MG63 (cell line): ENCODE measurements at places on chromosomes 16 and 17. TPM values are rescaled to one million over a fixed set of nuclear protein-coding genes. Genes with fewer than 3 reads are reported as not detected.
A peak's percentile ranks its signal among the peaks of the same experiment; 100 is the strongest.

CCL5 gene
- 3.0 and 4.4 TPM in 2 replicates for total RNA-seq

DNA sequence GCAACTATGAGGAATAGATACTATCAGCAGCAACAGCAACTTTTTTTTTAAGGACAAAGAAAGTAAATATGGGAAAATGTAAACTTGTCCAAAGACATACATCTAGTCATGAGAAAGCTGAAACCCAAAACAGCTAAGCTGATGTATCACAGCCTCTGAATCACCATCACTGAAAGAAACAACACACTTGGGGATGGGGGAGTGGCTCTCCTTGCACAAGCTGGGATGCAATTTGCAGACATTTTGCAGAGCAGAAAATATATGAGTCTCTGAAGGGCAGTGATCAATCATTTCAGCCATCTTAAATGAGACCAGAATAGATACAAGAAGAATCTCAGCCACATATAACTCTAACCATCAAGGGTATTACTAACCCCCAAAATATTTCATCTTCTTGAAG, 79.1 kb downstream of the GRIN2A start:
- no peak for DNase-seq

PRSS8 gene
- not detected in 2 replicates for total RNA-seq

GRCh38 chr17:51948128-51948527, 210.4 kb downstream of the CA10 start:
- DNase-seq: peak; percentile 49

DNA sequence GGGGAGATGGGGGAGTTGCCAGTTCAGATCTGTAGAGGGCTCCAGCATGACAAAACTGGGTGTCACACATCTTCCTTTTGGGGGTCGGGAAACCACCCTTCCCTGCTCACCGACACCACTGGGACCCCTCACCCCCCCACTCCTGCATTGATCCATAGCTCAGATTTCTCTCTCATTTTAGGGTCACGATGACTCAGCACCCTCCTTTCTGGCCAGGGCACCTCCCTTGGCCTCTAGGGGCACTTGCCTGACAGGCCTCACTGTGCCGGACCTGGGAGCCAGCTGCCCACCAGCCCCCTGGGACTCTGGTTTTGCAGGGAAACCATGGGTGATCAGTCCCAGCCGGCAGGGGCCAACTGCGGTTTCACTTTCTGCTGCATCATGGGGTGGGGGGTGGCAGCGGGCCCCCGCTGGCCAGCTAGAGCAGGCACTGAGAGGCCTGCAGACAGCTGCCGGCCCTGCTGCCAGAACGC, 239.4 kb downstream of the MRTFB start:
- DNase-seq: no peak

CD300LG gene
- total RNA-seq: not detected in 2 replicates

ZNF778 gene
- 1.8 and 5.1 TPM in 2 replicates for total RNA-seq

DNA sequence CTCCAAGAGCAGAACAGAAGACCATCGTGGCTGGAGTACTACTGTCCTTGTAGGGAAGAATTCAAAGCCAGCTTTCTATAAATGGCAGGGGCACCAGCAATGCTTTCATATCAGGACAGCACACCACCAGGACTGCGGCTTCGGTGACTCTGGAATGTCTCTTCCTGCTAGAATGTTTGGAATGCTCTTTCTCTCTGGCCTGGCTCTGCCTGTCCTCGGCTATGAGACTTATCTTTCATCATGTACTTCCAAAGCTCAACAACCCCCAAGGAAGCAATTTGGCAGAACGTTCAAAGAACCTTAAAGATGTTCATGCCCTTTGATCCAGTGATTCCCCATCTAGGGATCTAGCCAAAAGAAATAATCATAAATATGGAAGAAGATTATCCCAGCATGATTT, 52.7 kb upstream of the NOG start:
- no peak for DNase-seq

SAMD14 gene
- not detected in 2 replicates for total RNA-seq

DNA sequence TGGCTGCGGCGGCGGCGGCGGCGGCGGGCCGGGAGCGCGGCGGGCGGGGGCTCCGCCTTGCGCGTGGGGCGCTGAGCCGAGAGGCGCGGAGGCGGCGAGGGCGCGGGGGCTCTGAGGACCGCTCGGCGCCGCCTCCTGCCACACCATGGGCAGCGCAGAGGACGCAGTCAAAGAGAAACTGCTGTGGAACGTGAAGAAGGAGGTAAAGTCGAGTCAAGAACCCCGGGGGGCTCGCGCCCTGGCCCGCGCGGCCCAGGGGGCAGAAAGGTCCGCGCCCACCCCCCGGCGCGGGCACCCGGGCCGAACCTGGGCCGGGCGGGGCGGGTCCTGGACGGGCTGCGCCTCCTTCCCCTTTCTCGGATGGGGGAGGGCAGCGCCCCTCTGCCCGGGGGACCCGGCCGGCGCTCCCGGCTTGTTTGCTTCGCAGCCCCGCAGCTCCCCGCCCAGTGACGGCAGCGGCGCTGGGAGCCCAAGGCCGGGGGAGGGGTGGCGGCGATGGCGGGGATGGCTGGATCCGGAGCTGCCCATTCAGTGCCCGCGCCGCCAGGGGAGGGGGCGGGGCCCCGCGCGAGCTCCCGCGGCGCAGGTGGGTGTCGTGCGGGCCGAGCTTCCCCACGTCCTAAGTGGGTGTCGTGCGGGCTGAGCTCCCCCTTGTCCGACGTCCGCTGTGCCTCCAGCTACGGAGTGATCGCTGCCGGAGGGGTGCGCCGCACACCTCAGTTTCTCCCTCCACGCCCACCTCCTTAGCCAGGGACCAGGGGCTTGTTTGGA, 428 bp downstream of the SGSM2 start:
- DNase-seq: peak; percentile 63

RPH3AL gene
- total RNA-seq: 0.64 and 2.3 TPM in 2 replicates

- no peak for DNase-seq
Observed at GRCh38 chr16:3744018-3744417, 26.7 kb upstream of the TRAP1 start.

DNA sequence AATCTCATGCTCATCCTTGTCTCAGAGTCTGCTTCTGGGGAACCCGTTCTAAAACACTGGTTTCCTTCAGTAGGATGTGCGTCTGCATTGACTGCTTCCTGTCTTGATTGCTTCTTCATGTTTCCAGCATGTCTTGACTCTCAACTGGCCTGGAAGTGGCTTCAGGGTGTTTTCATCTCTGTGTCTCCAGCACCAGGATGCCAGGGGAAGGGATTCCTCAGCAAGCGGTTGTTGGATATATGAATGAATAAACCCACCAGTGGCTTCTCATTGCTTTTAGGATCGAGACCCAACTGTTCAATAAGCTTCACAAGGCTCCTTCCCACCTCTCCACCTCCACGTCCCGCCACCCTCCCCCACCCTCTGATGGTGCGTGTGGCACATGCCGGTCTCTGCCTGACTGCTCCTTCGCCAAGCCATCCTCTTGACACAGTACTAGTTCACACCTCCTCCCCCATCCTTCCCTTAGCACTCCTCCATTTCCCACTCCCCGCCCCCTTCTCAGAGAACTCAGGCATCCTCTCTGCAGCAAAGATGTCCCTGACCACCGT, 14.1 kb upstream of the TNS4 start:
- DNase-seq: no peak

DNA sequence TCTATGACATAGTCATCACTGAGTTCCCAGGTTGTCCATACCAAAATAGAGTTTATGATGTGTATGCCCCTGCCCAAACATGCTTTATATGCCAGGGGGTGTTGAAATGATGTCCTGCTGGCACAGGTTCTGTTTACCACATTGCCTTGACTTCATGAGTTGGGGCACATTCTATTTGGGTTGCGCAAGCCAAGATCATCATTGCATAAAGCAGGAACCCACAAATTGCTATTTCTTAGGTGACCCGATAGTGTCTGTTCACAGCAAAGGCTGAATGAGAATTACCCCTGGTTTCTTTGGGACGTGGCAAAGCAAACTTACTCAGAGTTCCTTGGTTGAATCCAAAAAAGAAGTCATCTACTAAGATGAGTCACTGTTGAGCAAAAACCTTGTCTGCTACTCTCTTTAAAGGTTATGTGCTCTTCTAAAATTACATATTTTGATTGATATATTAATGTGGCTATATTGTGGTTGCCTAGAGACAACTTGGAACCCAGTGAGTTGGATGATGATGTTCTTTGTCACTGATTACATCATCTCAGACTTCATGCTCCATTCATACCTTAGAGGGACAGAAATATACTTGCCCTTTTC, 912.6 kb upstream of the SOX9 start:
- DNase-seq: no peak

RGS11 gene
- not detected in 2 replicates for total RNA-seq

ZPBP2 gene
- not detected in 2 replicates for total RNA-seq

DNA sequence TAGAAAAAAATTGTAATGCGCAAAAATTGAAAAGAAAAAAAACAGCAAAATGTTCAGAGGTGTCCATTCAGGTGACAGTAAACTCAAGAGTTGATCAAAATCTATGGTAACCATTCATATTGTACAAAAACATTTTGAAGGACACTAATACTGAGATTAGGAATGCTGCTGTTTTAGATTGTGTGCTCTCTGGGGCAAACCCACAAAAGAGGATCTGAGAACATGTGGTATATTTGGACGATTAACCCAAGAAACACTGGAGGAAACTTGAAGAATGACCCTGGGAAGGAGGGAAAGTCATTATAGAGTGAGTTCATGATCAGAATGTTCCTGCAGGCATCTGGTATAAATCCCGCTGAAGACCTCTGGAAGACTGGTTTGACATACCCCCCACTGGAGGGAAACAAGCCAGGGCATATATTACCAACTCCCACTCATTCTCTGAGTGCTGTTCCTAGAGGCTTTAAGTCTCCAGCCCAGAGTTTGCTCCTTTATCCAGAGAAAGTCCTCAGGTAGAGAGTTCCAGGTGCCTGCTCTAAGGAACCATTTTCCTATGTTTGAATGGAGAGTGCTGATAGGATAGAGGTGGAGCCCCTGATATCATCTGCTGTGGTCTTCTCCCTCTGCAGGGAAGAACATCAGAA, 1.2 kb downstream of the KRTAP4-2 start:
- no peak for DNase-seq

CRHR1 gene
- total RNA-seq: not detected in 2 replicates

DNA sequence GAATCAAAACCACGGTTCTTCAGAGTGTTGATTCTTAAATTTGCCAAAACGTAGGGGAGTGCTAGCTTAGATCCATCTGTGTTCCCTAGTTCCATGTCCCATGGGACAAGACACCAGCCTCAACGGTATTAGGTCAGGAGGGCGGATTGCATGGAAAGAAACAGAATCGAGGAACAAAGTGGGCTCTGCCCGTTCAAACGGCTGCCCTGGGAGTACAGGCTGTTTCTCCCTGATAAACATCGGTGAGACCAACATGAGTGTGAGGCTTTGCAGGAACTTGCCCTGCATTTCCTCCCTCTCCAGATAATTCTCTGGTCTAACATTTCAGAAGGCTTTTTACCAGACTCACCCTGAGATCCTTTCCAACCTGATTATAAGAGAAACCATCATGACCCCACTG, 82.2 kb downstream of the MRM3 start:
- no peak for DNase-seq

FN3K gene
- not detected in 2 replicates for total RNA-seq

DNA sequence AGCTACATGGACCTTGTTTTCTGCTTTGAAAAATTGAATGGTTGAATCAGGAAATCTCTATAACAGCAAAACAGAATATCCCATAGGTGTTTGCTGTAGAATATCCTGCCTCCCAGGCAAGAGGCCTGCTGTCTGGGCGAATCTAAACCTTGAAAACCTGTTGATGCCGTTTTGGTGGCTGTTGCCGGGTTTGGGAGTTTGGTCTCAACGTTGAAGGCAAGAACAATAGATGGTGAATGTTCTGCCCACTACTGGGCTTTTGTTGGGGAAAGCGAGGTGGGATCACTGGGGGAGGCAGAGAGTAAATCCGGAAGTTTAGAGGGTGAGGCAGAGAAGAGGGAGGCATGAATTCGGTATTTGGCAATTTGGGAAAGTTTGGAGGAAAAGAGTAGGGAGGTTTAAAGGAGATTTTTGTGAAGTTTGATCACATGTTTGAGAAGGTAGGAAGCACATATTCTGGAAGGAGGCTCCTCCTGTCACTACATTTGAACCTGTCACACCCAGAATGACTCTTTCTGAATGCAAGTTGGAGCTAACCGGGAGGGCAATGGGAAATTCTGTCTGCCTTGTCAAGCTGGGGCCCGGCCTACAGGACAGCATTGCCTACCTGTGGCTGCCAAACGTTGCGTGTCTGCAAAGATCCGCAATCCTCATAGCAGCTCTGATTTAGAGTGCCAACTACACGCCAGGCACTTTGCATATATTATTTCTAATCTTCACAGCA, 46.5 kb downstream of the GPRC5B start:
- no peak for DNase-seq

SUPT4H1 gene
- 97.2 and 170 TPM in 2 replicates for total RNA-seq

- DNase-seq: no peak
Observed at GRCh38 chr16:77459534-77460254, 24.9 kb upstream of the ADAMTS18 start.

- no peak for DNase-seq
Observed at GRCh38 chr17:27520491-27521185, 64.4 kb downstream of the KSR1 start.

GRAP gene
- total RNA-seq: not detected in 2 replicates

CCDC40 gene
- total RNA-seq: 5.4 and 9.7 TPM in 2 replicates

PTGES3L gene
- total RNA-seq: not detected in 2 replicates

BEAN1 gene
- total RNA-seq: 0.56 TPM in 1 of 2 replicates, not detected in the other

PDIA2 gene
- total RNA-seq: 3.1 TPM in 1 of 2 replicates, not detected in the other

BRIP1 gene
- 5.5 and 11.7 TPM in 2 replicates for total RNA-seq

GRCh38 chr16:22815863-22816262, 1.9 kb downstream of the HS3ST2 start:
- no peak for DNase-seq

GRCh38 chr16:84416407-84417321, 48.3 kb downstream of the ATP2C2 start:
- no peak for DNase-seq

GRCh38 chr17:81400154-81400977, 5.1 kb downstream of the BAHCC1 start:
- DNase-seq: peak; percentile 71
